ENCODE measurements at places on chromosomes 3 and 15.

GRCh38 chr3:11096266-11097139 lies 57.8 kb upstream of the HRH1 start:
- DNase-seq, result peak; percentile 7

DNA sequence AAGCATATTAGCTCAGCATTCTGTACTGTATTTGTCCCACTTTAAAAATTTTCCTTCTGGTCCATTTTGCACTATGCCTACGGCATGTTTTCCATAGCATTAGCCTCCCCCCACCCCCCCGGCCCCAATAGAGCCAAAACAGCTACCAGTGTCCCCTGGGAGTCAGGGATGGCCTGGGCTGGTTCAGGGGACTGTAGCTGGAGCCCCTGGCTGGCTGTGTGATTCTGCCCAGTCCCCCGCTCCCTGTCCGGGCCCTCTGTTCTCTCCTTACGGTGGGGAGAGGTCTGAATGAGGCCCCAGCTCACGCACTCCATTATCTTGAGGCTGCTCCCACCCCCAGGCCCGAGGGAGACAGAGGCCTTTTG lies 70.1 kb downstream of the KLF15 start:
- no peak for DNase-seq

DNA sequence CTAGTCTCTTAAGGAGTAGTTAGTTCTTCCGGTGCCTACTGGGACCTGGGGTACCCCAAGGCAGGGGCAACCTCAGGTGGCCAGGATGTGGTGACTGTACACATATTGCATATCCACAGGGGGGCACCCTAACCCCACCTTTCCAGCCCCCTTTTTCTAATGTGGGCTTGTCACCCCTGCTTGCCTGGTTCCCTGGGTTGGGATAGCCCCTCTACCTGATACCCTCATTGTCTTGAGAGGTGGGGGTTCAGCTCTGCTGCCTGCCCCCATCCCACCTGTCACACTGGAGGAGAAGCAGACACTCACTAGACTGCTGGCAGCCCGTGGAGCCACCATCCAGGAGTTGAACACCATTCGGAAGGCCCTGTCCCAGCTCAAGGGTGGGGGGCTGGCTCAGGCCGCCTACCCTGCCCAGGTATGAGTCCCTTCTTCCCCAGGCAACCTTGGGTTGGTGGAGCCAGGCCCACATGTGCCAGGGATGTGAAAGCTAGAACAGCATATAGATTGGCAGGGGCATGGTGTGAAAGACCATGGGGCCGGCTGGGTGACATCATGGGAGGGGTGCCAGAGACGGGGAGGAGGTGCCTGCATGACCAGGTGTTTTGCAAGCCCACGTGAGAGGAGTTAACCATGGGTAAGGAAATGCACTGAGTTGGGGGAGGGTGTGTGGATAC lies 4.0 kb downstream of the GLYCTK start:
- DNase-seq, result peak; percentile 59

DNA sequence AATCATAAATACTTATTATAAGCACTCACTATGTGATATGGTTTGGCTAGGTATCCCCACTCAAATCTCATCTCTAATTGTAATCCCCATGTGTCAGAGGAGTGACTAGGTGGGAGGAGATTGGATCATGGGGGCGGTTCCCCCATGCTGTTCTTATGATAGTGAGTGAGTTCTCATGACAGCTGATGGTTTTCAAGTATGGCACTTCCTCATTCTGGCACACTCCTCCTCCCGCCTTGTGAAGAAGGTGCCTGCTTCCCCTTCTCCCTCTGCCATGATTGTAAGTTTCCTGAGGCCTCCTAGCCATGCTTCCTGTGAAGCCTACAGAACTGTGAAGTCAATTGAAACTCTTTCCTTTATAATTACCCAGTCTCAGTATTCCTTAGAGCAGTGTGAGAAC lies 53.3 kb upstream of the CHMP2B start:
- DNase-seq, result no peak

GRCh38 chr3:98567666-98568270 lies 25.6 kb downstream of the CPOX start:
- DNase-seq, result no peak

DNA sequence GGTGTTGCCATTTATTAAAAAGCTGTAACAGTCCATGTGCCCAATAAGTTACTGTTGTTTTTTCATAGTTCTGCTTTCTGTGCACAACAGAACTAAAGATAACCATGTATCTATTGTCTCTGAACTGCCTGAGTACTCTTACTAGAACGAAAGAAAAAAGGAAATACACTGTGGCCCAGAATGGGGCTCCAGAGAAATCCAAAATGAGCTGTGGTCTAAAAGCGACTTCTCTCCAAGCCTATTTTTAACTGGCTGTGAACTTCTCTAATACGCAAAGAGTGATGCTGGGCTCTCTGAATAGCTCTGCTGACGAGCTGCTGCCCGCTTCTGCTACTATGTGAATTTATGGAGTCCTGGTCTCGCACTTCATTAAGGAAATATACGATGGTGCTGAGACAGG lies 56.2 kb upstream of the LPP start:
- DNase-seq, result no peak

- no peak for DNase-seq
These were observed 53.0 kb downstream of the ATP1B3 start for GRCh38 chr3:141929341-141929995.

DNA sequence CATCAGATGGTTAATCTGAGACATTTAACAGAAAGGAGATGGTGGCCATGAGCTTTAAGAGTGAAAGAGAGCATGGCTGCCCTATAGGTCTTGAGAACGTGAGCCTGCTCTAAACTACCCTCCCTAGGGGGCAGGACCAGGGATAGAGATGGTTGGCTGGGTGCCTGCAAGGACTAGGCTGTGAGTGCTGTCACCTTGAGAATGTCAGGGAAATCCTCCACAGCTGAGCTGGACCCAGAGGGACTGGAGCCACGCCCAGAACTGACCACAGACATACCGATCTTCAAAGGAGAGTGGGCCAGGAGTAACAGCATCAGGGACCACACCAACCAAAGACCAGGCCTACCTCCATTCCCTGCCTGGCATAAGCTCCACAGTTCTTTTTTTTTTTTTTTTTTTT lies 53.6 kb upstream of the UBE2E1 start:
- no peak for DNase-seq

DNA sequence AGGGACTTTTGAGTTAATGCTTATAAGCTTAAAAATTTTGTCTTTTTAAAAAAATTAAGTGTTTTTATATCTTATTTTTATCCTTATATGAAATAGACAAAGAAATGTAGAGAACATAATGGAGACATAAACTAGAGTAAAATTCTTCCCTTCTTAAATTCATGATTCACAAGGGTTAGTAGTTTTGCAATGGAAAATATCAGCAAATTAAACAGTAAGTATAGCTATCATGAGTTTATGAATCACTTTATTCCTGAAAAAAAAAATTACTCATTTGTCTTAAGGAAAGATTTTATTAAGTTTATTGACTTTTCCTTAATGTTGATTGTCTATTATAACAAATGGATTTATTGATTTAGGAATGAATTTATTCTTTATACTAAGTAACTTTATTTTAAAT lies 4.3 kb downstream of the ATP6V1A start:
- no peak for DNase-seq

GRCh38 chr15:42101861-42102260 lies 7.5 kb upstream of the PLA2G4D start:
- no peak for DNase-seq

DNA sequence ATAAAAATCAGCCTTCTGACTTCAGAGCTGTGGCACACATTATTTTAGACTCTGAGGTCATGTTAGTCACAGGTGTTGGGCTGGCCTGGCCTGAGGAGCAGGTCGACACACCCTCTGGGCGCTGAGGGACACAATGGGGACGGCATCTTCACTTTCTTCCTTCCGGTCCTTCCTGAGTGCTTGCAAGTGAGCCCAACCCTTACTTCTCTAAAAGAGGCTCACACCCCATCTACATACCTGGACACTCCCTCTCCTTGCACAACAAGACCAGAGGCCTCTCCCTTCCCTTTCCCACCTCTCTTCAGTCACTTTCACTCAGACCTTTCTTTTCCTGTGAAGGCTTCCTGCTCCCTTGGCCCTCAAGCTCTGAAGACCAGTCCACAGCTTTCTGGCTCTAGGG lies 85.4 kb downstream of the XXYLT1 start:
- DNase-seq, result no peak

DNA sequence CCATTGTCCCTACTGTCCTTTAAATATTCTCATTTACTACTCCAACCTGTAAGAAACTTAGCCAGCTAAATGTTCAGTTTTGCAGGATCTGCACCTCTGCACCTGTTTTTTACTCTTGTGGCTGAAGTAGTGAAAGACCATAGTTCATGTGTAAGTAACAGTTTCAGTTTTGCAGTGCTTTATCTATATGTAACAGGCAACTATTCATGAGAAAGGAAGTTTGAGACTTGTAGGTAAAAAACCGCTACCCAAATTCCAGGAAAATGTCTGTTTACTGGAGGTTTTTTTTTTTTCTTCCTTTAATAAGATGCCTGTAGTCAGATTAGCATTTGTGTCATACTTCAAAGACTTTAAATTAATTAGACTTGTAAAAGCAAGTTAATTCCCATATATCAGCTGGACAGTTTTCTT lies 25.4 kb upstream of the MBNL1 start:
- DNase-seq, result no peak

GRCh38 chr15:101358895-101359294 lies 63.8 kb upstream of the SNRPA1 start:
- DNase-seq, result no peak

- DNase-seq, result no peak
These were observed 107.7 kb downstream of the CHCHD4 start for GRCh38 chr3:14016900-14017475.

DNA sequence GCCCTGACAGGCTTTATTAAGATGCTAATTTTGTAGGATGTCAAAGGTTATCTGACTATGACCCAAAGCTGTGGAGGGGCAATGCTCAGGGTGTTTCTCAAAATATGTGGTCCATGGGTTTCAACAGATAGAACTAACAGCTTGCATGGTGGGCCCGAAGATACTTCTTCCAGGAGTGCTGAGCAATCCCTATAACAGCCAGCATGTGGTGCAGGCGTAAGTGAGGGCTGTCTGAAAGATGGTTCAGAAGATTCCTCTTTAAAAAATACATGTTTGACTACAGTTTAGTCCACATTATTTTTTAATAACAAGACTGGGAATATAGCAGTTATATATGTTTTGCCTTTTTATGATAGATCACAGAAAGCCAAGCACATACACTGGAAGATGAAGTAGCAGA lies 7.6 kb downstream of the SCG3 start:
- peak; percentile 4 for DNase-seq

GRCh38 chr15:33136353-33136752 lies 58.2 kb downstream of the FMN1 start:
- DNase-seq, result no peak

DNA sequence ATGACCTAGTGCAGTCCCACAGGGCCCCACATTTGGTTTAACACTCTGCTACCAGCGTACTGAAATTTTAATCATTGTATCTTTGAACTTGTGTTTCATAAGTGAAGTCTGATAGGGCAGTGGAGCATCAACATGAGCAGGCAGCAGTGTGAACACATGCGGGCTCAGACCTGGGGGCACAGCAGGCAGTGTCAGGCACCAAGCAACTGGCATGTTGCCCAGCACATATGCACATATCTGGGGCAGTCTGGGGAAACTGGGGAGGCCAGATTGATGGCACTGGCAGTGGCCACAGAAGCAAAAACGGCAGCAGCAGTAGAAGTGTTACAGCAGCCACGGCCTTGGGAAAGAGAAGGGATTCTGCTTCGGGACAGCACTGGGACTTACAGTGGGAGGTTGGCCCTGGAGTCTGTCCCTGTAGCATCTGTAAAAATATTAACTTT lies 353.9 kb upstream of the KCNMB2 start:
- no peak for DNase-seq

DNA sequence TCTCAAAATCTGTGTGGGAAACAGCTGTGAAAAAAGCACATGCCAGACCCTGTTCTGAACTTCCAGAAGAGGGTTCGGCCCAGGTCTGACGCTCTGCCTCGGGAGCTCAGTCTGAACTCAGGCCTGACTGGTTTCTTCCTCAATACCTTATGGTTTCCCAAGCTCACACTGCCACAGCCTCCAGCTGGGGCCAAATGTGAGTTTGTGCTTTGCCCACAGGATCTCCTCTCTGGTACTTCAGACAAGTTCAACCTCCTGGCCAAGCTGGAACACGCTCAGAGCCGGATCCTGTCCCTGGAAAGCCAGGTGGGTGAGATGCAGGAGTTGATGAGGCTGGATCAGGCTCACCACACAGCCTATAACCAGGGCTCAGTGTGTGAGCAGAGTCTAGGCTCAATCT lies 33.8 kb downstream of the CYP11A1 start:
- no peak for DNase-seq

GRCh38 chr3:56754741-56755417 lies 46.9 kb downstream of the ARHGEF3 start:
- peak; percentile 38 for DNase-seq

DNA sequence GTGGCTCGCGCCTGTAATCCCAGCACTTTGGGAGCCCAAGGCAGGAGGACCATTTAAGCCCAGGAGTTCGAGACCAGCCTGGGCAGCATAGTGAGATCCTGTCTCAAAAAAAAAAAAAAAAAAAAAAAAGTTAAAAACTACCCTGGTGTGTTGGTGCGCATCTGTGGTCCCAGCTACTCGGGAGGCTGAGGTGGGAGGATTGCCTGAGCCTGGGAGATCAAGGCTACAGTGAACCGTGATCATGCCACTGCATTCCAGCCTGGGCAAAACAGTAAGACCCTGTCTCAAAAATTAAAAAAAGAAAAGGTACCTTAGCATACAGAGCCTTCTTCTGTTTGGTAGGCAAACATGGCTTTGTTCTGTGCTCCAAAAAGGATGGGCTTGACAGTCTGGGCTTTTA lies 57.5 kb downstream of the PTPRG start:
- DNase-seq, result no peak
